ENCODE measurements at places on chromosomes 16 and 17.

DNA sequence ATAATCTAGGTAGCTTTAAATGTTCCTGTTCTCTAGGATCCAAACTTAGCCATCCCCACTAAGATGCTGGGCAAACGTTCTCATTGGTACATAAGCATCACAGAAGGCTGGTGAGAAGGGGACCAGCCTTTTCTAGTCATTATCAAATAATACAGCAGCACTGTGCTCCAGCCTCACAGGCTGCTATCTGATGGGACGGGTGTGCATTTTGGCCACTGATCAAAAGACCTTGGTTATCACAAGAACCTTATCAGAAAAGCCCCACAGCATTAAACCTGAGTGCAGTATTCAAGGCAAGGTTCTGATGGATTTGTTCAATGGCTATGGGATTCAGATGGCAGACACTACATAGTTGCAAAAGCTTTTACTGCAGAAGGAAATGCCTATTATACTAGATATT, 19.1 kb upstream of the KPNB1 start:
- peaks cover 3% of the 10 kb centered on the region for H3K4me1 ChIP-seq
- H3K36me3 ChIP-seq = peaks cover 4% of the 10 kb centered on the region
- H3K27me3 ChIP-seq = no peaks in the 10 kb centered on the region
- DNase-seq = no peak
- no peak overlapping the region for H3K4me3 ChIP-seq
- H3K27ac ChIP-seq = no peak overlapping the region

GRCh38 chr17:39995438-39995837, 14.8 kb downstream of the PSMD3 start:
- H3K36me3 ChIP-seq = peaks cover 54% of the 10 kb centered on the region
- DNase-seq = no peak
- no peaks in the 10 kb centered on the region for H3K4me1 ChIP-seq
- H3K4me3 ChIP-seq = no peak overlapping the region
- H3K27me3 ChIP-seq = no peaks in the 10 kb centered on the region

- H3K27me3 ChIP-seq = peaks cover 85% of the 10 kb centered on the region
- no peak within 1 kb of the TSS for H3K4me3 ChIP-seq
- H3K27ac ChIP-seq = no peak within 1 kb of the TSS
- H3K4me1 ChIP-seq = peaks cover 10% of the 10 kb centered on the region
- no peak for DNase-seq
Observed at GRCh38 chr17:50532452-50533024, at the start of gene EPN3. Gene EPN3, plus strand, starts transcription at chr17:50532735. Its CDS starts 3,822 bp downstream, at chr17:50536557.

- H3K27ac ChIP-seq = peak overlapping the region; percentile 71
- H3K4me3 ChIP-seq = peak overlapping the region; percentile 27
- no peaks in the 10 kb centered on the region for H3K36me3 ChIP-seq
Observed at GRCh38 chr17:40111221-40112128, 10.3 kb upstream of the MSL1 start.

- H3K4me3 ChIP-seq = peak overlapping the region; percentile 63
- peaks cover 28% of the 10 kb centered on the region for H3K4me1 ChIP-seq
- peaks cover 5% of the 10 kb centered on the region for H3K36me3 ChIP-seq
- no peak for DNase-seq
- peak overlapping the region; percentile 45 for H3K27ac ChIP-seq
- H3K27me3 ChIP-seq = no peaks in the 10 kb centered on the region
Observed at GRCh38 chr16:1784977-1785845, 2.5 kb downstream of the NUBP2 start.

- no peak for DNase-seq
- no peaks in the 10 kb centered on the region for H3K36me3 ChIP-seq
- no peak overlapping the region for H3K27ac ChIP-seq
Observed at GRCh38 chr17:77738751-77739531, 219.6 kb upstream of the TNRC6C start.

DNA sequence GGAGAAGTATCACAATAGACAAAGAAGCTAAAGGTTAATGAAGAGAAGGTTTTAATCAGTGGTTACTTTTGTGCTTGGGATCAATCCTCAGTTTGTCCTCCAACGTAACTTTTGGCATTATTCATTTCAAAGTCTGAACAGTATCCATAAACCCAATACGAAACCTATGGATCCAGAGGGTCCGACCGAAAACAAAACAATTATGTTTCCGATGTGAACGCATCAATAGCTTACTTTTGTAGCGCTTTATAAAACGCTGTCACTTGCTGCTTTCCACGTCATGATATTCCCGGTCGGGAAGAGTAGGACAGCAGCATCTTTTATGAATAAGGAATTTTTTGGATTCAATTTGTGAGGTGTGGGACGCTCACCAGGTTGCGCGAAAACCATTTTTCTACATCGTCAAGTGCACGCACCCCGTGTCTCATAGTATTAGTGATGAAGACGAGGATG, 383.8 kb downstream of the ZFHX3 start:
- H3K27me3 ChIP-seq = peaks cover 9% of the 10 kb centered on the region
- peaks cover 3% of the 10 kb centered on the region for H3K36me3 ChIP-seq
- DNase-seq = no peak
- peak overlapping the region; percentile 97 for H3K4me3 ChIP-seq

GRCh38 chr17:76022285-76022684, 4.8 kb downstream of the EVPL start:
- no peak overlapping the region for H3K4me3 ChIP-seq
- H3K4me1 ChIP-seq = no peaks in the 10 kb centered on the region
- peaks cover 8% of the 10 kb centered on the region for H3K27me3 ChIP-seq
- no peak overlapping the region for H3K27ac ChIP-seq
- no peak for DNase-seq
